ENCODE measurements at places on chromosomes 11 and 22. TPM values are rescaled to one million over a fixed set of nuclear protein-coding genes. Genes with fewer than 3 reads are reported as not detected.

Gene FAM180B
- 0.53 TPM for total RNA-seq

Gene PHF21A
- total RNA-seq, result 48.4 TPM

Gene OR52E1
- total RNA-seq, result not detected

Gene SRSF8
- 42.9 TPM for total RNA-seq

Gene PLEKHB1
- 35.4 TPM for total RNA-seq

Gene MUC15
- 22.6 TPM for total RNA-seq

Gene VSIG10L2
- not detected for total RNA-seq

DNA sequence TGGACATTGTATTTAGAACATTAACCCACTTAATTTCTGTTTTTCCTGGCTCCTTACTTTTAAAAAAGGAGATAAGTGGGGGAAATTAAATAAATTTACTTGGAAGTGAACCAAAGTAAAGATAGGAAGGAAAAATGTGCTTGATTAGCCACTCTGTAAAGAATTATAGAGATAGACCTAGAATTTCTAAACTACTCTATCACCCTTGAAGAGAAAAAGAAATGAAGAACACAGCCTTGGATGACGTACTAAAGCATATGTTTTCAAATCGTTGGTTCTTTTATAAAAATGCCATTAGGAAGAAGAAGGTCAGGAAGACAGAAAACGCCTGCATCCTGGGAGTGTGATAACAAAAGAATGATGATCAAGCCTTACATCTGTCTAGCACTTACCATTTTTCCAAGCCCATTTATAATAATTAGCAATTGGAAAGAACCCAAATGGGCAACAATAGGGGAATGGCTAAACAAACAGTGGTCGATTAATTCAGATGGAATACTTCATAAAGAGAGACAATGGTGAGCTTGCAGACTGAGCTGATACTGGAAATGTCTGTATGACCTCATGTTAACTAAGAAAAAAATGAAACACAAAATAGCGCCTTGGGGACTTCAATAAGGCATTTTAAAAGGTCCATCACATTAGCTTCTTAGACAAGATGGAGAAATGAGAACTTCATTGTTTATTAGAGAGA lies 81.0 kb upstream of the LRRC55 start:
- H3K36me3 ChIP-seq, result no peaks in the 10 kb centered on the region
- H3K27me3 ChIP-seq, result no peaks in the 10 kb centered on the region
- no peaks in the 10 kb centered on the region for H3K4me1 ChIP-seq
- H3K27ac ChIP-seq, result no peak overlapping the region
- no peak overlapping the region for H3K4me3 ChIP-seq
- no peak for DNase-seq

GRCh38 chr11:92340839-92341238 lies 116.2 kb downstream of the FAT3 start:
- H3K4me3 ChIP-seq, result no peak overlapping the region
- no peaks in the 10 kb centered on the region for H3K4me1 ChIP-seq
- H3K27me3 ChIP-seq, result no peaks in the 10 kb centered on the region

DNA sequence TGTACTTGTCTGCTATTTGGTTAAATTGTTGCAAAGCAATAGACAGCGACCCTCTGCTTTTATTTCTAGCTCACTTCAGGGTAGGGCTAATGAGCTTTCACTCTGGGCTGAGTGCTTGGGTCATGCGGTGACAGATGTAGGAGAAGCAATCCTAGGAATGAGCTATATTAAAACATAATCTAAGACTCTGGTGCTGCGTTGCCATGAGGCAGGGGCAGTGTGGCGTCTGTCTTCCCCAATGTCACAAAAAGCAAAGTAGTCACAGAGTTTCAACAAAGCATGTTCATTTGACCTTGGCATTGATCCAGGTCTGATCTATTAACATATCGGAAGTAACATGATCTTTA lies 55.5 kb upstream of the GRAMD1B start:
- H3K4me3 ChIP-seq, result no peak overlapping the region
- DNase-seq, result no peak
- no peak overlapping the region for H3K27ac ChIP-seq
- H3K36me3 ChIP-seq, result no peaks in the 10 kb centered on the region
- H3K27me3 ChIP-seq, result peaks cover 5% of the 10 kb centered on the region

DNA sequence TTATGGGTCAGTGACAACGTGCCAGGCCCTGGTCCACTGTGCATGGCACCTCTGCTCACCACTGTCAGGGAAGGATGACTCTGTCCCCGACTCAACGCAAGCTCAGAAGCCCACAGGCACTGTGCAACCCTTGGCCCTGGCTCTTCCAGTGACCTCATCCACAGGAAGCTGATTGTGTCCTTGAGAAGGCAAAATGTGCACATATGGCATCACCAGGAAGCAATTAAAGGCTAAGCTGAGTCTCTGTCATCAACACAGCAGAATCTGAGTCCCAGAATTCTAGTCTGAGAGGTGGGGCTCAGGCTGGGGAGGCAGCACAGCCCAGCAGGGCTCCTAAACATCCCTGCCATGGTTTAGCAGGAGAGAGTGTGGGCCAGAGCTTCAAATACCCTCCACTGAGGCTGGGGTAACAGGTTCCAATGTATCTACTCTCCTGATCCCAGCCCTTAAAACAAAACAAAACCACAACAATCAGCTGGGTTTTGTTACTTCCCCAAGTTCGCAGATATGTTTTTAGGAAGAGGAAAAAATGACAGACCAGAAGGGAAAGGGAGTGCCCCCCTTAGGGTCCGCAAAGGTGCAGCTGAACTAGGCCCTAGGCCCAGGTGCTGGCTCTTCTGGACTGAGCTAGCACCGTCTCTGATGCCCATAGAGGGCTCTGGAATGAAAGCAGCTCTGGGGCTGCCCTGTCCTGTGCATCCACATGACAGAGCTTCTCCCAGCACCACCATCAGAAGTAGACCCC lies 33.5 kb upstream of the GNAZ start:
- H3K27ac ChIP-seq, result no peak overlapping the region
- H3K4me1 ChIP-seq, result no peaks in the 10 kb centered on the region
- no peak overlapping the region for H3K4me3 ChIP-seq
- DNase-seq, result no peak
- H3K36me3 ChIP-seq, result no peaks in the 10 kb centered on the region
- H3K27me3 ChIP-seq, result peaks cover 19% of the 10 kb centered on the region

- no peak overlapping the region for H3K27ac ChIP-seq
- H3K27me3 ChIP-seq, result no peaks in the 10 kb centered on the region
- no peak overlapping the region for H3K4me3 ChIP-seq
- DNase-seq, result no peak
- peaks cover under 1% of the 10 kb centered on the region for H3K36me3 ChIP-seq
These were observed 71.2 kb downstream of the CLPB start for GRCh38 chr11:72363112-72363511.

DNA sequence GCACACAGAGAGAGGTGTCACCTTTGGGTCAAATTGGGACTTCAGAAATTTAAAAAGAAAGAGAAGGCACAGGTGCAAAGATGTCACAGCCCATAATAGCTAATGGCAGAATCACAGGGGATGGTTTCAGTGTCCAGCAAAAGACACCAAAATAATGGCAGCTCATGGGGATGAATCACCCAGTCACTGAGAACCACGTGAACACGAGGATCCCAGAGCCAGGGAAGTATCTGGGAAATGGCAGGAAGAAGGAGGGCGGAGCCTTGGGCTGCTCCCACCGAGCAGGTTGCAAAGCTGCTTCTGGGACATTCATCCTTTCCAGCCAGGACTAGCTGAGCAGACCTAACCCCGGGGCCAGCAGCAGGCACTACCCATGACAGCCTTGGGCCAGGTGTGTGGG lies 45.6 kb downstream of the TRMU start:
- H3K4me3 ChIP-seq, result no peak overlapping the region
- H3K4me1 ChIP-seq, result peaks cover 14% of the 10 kb centered on the region
- no peaks in the 10 kb centered on the region for H3K27me3 ChIP-seq
- no peak for DNase-seq
- no peak overlapping the region for H3K27ac ChIP-seq
- H3K36me3 ChIP-seq, result peaks cover 12% of the 10 kb centered on the region

DNA sequence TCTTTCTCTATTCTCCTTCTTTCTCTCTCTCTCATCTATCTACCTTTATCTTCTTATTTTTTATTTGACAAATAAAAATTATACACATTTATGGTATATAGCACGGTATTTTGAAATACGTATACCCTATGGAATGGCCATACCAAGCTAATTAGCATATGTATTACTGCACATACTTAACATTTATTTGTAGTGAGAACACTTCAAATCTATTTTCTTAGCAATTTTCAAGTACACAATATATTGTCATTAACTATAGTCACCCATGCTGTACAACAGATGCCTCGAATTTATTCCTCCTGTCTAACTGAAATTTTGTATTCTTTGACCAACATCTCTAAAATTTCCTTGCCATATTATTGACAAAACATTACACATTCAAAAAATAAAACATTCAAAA lies 447.1 kb downstream of the MIAT start:
- no peaks in the 10 kb centered on the region for H3K36me3 ChIP-seq
- no peak for DNase-seq
- H3K27ac ChIP-seq, result no peak overlapping the region
- no peak overlapping the region for H3K4me3 ChIP-seq

GRCh38 chr11:66595245-66595904 lies 2.4 kb downstream of the CCS start:
- peaks cover 16% of the 10 kb centered on the region for H3K36me3 ChIP-seq
- peaks cover 33% of the 10 kb centered on the region for H3K4me1 ChIP-seq
- no peak for DNase-seq
- peak overlapping the region; percentile 54 for H3K27ac ChIP-seq

DNA sequence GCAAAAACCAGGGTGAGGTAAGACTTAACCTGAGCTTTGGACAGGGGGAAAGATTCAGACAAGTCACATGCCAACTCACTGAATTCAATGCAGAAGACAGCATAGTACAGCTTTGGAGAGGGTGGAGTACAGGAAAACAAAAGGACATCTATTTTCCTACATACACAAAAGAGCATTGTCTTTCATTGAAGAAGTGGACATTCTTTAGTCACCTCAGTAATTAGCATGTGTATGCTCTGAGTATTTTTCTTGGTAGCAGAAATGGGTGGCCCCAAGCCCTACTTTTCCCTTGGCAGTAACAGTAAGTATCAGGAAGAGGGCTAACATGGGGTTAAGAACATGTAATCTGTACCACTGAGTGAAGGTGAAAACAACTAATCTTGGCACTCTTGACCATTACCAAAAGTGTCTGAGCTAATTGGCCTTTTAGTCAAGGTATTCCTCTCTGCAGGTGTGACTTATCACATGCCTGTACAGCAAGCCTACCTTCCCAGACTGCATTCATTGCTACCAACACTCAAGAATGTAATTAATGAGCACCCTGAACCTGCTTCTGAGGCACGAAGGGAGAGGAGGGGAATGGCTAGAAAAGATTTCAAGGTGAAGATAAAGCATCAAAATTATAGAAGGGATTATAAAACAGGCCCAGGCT lies 33.9 kb downstream of the SYTL2 start:
- H3K4me3 ChIP-seq, result no peak overlapping the region
- no peaks in the 10 kb centered on the region for H3K4me1 ChIP-seq
- no peak overlapping the region for H3K27ac ChIP-seq
- H3K36me3 ChIP-seq, result no peaks in the 10 kb centered on the region
- no peak for DNase-seq
- no peaks in the 10 kb centered on the region for H3K27me3 ChIP-seq

- no peaks in the 10 kb centered on the region for H3K27me3 ChIP-seq
- H3K4me1 ChIP-seq, result no peaks in the 10 kb centered on the region
- no peak overlapping the region for H3K27ac ChIP-seq
- no peak overlapping the region for H3K4me3 ChIP-seq
These were observed 47.7 kb upstream of the FADD start for GRCh38 chr11:70155386-70155785.

DNA sequence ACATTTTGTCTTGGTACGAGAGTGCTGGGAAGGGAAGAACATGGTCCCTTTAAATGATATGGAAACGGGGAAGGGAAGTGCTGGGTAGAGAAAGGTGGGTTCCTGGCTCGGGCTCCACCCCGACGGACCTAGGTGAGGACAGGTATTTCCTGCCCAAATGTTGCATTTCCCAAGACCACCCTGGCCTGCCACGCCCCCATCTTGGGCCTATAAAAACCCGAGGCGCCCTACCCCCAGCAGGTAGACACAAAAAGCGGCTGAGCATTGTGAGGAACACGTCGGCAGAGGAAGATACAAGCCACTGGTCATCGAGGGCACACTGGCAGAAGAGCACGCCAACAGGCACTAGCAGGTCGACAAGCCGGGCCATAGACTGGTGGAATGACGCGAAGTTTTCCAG lies 99.4 kb downstream of the AASDHPPT start:
- no peaks in the 10 kb centered on the region for H3K27me3 ChIP-seq
- H3K4me3 ChIP-seq, result no peak overlapping the region
- no peak for DNase-seq
- no peak overlapping the region for H3K27ac ChIP-seq
- H3K36me3 ChIP-seq, result no peaks in the 10 kb centered on the region

DNA sequence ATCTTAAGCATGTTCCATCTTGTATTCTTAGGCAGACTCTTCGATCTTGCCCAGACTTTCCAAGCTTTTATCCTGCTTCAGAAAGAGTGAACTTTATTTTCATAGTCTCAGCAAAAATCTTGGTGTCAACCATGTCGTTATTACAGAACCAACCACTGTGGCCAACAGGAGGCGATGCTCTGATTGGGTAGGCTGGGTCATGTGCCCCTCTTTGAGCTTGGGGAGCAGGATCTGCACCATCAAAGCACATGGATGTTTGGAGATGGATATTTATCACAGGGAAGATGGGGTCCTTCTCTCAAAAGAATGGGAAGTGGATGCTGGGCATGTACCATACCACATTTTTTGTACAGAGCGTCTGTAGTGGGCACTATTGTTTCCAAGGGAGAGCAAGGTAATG lies 197.4 kb downstream of the MYO18B start:
- peaks cover 14% of the 10 kb centered on the region for H3K27me3 ChIP-seq
- H3K4me3 ChIP-seq, result no peak overlapping the region
- no peaks in the 10 kb centered on the region for H3K4me1 ChIP-seq
- no peak overlapping the region for H3K27ac ChIP-seq
- no peaks in the 10 kb centered on the region for H3K36me3 ChIP-seq

- no peak overlapping the region for H3K27ac ChIP-seq
- H3K27me3 ChIP-seq, result no peaks in the 10 kb centered on the region
These were observed 43.4 kb upstream of the RAB1B start for GRCh38 chr11:66225066-66225465.

DNA sequence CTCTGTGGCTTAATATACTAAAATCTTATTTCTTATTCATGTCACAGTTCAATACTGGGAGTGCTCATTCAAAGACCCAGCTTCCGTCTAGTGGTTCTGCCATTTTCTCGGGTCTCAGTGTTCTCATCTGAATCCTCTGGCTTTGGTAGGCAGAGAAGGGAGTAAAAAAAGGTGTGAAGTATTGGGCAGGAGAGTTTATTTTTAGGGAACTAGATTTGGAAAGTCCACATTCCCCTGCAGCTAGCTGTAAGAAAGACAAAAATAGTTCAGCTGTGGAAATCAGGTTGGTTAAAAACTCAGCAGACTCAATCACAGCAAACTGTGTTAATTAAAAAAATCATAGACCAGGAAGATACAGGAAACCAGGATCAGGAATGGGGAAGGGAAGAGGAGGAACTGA lies 4.1 kb upstream of the LYVE1 start:
- no peaks in the 10 kb centered on the region for H3K27me3 ChIP-seq
- H3K27ac ChIP-seq, result no peak overlapping the region
- H3K36me3 ChIP-seq, result no peaks in the 10 kb centered on the region
- H3K4me1 ChIP-seq, result no peaks in the 10 kb centered on the region
- DNase-seq, result no peak
